ENCODE measurements at places on chromosomes 1 and 21.

DNA sequence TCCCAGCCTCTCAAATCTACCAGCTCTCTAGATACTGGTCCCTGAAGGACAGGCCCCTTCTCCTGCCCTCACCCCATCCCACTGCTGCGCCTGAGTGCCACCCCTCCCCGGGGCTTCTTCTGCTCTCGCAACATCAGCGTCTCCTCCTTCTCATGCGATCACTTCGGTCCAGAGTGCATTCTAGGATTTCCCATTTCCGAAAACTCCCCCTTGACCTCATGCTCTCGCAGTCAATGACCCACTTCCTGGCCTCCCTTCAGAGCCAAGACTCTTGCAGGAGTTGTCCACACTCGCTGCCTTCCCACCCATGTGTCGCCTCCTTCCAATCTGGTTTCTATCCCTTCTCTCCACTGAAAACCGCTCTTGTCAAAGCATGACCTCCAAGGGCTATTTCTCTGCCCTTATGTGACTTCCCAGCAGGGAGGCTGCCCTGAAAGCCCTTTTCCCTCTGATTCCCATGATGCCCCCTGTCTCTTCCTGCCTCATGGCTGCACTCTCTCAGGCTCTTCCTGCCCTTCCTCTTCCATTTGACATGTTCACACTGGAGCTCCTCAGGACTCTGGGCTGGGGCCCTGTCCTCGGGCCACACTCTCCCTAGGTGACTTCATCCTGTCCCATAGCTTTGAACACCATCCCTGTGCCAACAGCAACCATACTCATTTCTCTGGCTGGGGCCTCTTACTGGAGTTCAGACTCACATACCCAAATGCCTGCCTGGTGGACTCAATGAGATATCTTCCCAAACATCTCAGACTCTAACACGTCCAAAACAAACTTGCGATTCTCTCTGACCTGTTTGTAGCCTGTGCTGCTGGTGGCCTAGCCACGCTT lies 46.0 kb downstream of the LDLRAD2 start:
- DNase-seq: no peak

GRCh38 chr1:1165900-1166421 lies 7.7 kb upstream of the TTLL10 start:
- DNase-seq: no peak

- DNase-seq: no peak
Observed at GRCh38 chr1:234979296-234980279, 149.0 kb downstream of the TOMM20 start.

DNA sequence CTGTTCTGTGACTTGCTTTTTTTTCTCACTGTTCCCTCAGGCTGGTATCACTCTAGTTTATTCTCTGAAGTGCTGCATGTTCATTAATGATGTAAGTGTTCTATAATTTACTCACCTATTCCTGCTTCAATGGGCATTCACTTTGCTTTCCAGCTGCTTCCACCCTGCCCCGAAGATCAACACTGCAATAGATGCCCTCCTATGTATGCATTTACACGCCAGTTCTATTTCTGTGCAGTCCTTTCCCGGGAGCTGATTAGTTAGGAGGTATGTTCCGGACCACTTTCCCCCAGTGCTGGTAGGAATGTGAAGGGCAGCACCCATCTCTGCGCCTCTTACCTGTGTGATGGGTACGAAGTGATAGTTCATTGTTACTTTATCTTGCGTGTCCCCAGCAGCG lies 103.4 kb downstream of the DHRS3 start:
- no peak for DNase-seq

GRCh38 chr1:7827126-7827955 lies 25.5 kb downstream of the UTS2 start:
- DNase-seq: no peak

GRCh38 chr1:200128081-200128480 lies 100.6 kb downstream of the NR5A2 start:
- DNase-seq: no peak

- DNase-seq: no peak
Observed at GRCh38 chr1:56688522-56689026, 43.5 kb downstream of the PRKAA2 start.

GRCh38 chr1:74426208-74426937 lies 86.0 kb downstream of the LRRC53 start:
- DNase-seq: no peak

GRCh38 chr1:188877668-188878067 lies 1600.0 kb downstream of the BRINP3 start:
- no peak for DNase-seq

DNA sequence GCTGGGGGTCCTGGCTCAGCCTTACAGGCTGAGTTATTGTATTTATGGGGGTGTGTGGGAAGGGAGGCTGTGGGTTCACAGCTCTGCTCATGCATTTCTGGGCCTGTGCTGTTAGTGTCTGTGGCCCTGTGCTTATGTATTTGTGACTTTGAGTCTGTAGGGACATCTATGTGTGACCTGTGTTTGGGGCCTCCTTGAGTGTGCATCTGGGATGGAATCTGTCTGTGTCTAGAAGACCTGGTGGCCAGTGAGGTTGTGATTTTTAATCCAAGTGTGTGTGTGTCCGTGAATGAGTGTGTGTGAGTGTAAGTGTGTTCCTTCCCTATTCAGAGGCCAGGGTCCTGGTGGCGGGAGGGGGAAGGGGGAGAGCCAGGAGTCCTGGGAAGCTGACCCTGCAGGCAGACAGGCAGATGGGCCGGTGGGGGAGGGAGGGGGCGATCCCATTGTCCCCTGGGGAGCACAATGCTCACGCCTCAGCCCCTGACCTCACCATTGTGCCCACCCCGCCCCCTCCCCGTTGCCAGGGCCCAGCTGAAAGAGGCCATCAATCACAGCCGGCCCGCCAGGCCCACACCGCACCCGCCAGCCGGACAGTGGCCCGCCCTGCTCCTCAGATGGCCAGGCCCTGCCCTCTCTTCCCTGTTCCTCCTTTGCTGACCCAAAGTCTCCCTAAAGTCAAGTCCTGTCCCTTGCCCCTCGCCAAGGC lies 19.6 kb downstream of the SLC27A3 start:
- no peak for DNase-seq

DNA sequence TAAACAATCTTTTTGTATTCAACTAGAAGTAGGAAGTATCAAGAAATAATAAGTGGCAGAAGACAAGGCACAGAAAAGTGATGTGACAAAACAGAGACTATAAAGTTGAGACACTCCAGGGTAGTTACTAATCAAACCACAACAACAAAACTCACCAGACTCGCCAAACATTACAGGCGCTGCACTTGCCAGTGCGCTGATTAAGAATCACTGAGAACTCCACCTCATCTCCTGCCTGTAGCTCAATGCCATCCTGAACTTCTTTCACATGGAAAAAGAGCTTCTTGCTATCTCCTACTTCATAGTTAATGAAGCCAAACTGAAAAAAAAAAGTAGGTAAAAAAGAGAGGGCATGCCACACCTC lies 2.8 kb upstream of the NRAS start:
- DNase-seq: no peak

- DNase-seq: no peak
Observed at GRCh38 chr1:48670234-48671020, 106.3 kb downstream of the BEND5 start.

- no peak for DNase-seq
Observed at GRCh38 chr1:20884513-20884912, 97.4 kb upstream of the HP1BP3 start.

DNA sequence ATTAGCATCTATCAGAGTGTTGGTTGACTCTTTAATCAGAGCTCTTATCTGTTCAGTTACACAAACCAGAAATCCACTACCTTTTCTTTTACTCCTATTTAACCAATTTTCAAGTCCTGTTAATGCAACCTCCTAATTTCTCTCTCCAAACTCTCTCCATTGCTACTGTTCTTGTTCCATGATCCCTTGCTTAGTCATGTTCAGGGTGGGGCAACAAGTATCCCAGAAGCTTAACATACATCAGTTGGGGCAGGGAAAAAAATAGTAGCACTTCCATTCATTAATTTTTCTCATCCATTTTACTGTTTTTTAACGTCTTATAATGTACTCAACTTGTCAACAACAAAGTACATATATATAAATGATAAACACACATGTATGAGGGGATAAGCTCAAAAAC lies 111.2 kb upstream of the LBR start:
- DNase-seq: no peak

- no peak for DNase-seq
Observed at GRCh38 chr1:61397935-61398334, 315.6 kb downstream of the NFIA start.

DNA sequence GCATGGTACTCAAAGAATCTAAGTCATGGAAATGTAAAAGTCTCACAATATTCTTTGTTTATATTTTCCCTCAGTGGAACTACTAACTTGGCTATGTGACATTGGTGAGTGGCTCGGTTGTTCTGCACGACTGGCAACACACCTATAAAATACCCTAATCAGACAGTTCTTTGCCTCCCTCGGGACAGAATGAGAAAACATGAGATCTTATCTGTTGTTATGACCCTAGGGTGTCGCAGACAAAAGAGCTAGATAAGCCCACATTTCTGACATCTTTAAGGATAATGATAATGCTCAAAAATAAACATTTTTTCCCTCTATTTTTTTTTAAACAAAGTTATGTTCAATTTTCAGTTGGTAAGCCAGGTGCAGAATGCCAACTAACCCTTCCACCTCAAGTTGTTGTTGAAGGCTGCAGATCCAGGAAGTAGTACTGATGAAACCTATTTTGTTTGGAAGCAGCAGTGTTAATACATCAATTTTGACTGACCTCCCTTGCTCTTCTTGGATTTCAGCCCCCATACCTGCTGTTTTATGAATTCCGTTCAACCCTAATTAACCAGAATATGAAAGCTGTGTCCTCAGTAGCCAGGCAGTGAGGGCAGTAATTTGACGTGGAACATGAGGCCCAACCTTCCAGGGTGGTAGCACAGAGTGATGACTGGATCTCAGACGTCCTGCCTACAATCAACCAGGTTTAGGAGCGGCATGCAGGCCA lies 108.7 kb upstream of the DUSP10 start:
- DNase-seq: no peak

DNA sequence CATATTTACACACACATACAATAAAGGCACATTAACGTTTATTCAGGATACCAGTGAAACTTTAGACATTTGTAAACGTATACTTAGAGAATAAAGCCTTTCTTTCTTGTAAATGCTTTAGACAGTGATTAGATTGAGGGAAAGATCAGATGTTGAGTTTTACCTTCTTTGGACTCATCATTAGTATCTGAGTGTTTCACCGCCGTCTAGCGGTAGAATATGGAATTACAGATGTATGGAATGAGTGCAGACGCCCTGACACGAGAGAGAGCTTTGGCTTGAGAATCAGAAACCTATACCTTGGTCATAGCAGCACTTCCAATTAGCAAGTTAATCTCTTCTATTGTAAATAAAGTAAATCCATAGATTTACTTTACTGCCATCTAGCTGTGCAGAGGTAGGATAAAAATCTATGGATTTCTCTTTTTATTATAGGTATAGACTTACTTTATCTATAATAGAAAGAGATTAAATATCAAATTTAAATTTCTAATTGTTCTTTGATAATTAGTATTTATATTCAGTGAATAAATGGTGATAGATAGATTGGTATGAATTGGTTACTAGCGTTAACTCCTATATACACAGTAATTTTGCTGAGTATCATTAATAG lies 12.6 kb downstream of the FLG2 start:
- DNase-seq: peak; percentile 2

DNA sequence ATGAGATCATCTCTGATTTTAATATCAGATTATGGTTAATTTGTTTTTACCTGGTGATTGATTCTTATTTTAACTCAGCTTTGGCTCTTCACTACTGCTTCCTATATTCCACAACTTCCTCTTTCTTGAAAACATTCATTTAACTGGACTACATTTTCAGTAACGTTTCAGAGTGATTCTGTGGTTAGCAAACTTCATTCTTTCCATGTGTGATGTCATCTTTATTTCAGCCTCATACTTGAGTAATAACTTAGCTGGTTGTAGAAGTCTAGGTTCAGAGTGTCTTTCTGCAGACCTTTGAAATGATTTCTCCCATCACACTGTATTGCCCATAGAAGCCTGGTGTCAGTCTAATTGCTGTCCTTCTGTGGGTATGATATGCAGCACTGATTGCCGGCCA lies 36.0 kb upstream of the SLC35F3 start:
- no peak for DNase-seq

DNA sequence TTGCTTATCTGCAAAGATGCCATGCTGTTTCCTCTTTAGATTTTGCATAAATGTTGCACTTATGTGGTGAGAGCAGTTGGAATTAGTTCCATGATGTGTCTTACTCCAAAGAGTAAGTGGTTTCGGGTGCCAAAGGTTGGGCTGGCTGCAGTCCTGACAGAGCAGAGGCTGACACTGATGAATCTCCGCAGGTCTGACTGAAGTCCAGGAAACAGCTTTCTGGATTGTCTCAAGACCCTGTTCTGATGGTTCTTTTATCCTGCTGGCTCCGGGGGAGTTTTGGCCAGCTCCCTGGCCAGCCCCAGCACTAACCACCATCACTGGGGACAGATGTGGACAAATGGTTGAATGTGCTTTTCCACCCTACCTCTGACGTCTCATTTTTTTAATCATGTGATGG lies 207.2 kb upstream of the KIAA0040 start:
- DNase-seq: no peak

DNA sequence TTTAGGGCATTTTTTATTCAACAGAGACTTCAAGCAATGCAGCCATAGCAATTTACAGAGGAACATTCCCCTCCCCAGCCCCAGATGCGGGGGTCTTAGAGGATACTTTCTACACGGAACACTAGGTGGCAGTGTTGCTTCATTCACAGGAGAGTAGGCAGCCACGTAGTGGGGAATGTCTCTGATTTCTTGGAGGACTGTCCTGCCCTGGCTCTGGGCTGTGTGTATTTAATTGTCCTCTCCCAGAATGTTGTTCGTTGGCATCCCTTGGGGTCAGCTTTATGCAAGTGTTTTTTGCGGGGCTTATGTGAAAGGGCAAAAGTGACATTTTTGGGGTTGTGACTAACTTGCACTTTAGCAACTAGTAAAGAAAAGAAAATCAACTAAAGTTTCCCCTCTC lies 96.9 kb downstream of the PAPPA2 start:
- DNase-seq: no peak

DNA sequence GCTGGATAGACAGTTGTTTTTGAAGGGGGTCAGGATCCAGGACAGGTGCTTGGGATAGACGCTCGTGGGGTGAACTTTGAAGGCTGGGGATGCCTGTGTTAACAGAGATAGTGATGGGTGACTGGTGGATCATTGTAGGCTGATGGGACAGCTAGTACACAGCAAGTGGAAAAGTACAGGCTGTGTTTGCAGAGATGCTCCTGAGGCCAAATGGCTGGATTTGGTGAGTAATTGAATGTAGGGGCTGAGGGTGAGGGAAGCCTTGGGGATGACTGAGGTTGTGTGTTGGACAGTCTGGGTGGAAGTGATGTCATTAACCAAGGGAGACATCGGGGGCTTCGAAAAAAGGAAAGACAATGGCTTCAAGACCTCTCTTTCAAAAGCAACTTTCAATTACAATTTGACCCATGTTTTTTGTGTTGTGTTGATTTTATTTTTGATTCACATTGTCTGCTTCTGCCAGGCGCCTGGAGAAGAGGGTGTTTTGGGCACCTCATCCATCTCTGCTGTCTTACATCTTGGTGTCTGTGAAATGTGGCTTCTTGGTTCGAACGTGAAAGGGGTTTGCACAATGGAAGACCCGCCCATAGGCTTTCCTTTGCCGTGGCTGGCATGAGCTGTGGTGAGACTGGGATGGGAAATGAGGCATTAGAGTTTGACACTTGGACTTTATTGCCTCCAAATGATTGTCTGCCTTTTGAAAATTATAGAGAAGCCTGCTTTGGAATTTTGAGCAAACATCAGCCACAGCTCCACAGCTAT lies 147.5 kb downstream of the FOXD2 start:
- no peak for DNase-seq

GRCh38 chr21:25934130-25934529 lies 199.4 kb downstream of the GABPA start:
- no peak for DNase-seq

GRCh38 chr1:215835951-215836350 lies 268.8 kb downstream of the KCTD3 start:
- DNase-seq: no peak

- no peak for DNase-seq
Observed at GRCh38 chr1:231162970-231163829, 1.3 kb downstream of the TRIM67 start.
